ENCODE measurements at places on chromosomes 7 and 10.

- DNase-seq = peak; percentile 18
These were observed 101.6 kb downstream of the NPSR1 start for GRCh38 chr7:34759477-34760125.

- no peak for DNase-seq
These were observed 16.1 kb upstream of the PALD1 start for GRCh38 chr10:70462349-70462984.

DNA sequence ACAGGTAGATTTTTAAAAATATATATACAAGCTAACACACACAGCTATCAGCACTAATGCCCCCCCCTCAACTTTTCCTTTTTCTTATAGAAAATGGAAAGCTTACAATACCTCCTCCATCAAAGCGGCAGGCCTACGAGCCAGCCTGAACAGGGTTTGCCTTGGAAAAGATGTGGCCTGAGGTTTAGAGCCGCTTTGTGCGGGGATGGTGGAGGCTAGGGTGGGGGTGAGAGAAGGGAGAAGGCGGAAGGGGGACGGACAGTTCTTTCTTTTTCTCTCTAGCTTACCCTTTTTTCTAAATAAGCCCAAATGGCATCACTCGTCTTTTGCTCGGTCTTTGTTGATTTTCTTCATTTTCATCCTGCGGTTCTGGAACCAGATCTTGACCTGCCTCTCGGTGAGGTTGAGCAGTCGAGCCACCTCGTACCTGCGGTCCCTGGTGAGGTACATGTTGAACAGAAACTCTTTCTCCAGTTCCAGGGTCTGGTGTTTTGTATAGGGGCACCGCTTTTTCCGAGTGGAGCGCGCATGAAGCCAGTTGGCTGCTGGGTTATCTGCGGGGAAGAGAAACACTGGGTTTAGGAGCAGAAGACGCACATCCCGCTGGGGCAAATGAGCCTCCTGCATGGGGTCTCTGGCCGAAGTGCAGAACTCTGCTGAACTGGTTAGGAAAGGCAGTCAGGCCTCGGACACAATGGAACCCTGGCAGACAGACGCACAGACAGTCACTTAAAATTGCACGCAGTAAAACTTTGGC is 1.9 kb downstream of the HOXA9 start:
- no peak for DNase-seq

DNA sequence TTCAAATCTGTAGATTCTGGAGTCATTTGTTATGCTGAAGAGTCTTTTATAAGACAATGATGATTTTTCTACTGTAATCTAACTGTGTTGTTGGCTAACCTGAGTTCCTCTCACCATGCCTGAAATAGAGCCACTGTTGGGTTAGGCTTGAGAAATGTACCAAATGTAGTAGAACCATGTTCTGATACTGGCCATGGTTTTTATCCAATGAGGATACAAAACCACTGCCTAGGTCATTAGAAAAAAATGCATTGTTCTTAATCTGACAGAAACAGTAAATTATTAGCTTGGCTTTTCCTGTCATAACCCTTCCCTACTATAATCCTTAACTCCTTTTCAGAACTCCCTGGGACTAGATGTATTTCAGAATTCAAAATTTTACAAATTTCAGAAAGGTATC is 86.6 kb downstream of the RAPGEF5 start:
- DNase-seq = no peak

DNA sequence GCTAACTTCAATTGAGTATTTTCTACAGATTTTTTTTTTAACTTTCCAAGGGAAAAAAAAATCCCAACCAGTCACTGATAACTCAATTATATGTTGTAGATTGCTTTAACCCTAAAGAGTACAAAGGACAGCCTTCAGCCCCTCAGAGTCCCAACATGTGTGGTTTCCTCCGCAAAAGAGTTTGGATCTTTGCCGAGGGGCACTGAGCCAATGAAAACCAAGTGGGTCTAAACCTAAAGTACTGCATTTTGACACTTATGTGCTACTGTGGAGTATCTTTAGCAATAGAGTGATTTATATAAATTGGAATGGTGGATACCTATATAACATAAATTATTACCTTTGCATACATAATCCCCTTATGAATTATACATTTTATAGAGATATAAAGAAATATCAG is 91.5 kb downstream of the SEMA3D start:
- no peak for DNase-seq

DNA sequence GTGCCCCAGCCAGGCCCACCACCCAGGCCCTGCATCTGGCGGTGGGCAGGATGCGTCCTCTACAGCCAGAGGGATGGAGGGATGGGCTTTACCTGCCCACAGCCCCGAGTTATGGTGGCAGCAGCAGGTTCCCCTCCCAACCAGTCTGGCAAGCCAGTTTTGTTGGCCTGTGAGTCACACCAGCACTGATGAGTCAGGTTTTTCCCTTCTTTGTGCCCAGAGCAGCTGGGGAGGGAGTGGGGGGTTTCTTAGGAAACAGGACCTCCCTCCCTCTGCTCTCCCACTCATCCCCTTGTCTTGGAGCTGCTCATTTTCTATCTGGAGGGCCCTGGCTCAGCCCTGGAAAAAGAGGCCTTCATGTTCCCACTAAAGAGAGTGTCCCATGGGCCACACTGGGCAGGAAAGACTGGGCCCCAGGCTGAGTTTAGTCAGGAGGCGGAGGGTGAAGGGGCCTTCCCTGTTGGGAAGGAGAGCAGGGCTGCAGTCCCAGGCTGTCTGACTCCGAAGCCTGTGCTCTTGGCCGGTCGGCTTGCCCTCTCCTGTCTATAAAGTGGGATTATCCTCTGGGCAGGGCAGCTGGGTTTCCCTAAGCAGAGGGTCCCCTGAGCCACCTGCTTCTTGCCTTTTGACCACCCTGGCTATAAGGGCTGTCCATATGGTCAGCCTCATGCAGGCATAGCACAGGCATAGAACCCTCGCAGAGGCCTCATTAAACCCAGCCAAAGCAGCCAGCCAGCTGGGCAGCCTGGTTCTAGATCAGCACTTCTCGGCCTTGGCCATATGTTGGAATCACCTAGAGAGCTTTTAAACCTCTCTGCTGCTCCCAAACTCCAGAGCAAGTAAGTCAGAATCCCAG is 30.2 kb upstream of the ANKRD2 start:
- peak; percentile 88 for DNase-seq

- DNase-seq = no peak
These were observed 12.7 kb upstream of the DNMBP start for GRCh38 chr10:100022403-100022802.

- DNase-seq = no peak
These were observed 281.2 kb downstream of the SKAP2 start for GRCh38 chr7:26583094-26583648.

DNA sequence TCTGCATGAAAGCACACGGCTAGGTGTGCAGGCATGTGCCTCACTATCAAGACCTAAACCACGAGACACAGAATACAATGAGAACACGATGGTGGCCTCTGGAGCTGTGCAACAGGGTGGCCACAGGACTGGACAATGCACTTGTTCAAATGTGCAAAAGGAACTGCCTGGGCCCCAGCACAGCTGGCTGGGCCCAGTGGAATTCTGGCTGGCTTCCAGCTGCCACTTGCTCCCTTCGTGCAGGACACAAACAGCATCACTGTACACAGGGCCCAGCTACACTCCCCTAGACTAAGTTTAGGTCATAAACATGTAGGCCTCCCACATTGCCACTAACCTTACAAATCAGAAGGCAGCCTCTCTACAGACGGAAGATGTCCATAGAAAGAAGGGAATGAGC is 23.4 kb downstream of the DOCK4 start:
- no peak for DNase-seq

- DNase-seq = no peak
These were observed 30.7 kb downstream of the ERCC6 start for GRCh38 chr10:49508249-49508648.

DNA sequence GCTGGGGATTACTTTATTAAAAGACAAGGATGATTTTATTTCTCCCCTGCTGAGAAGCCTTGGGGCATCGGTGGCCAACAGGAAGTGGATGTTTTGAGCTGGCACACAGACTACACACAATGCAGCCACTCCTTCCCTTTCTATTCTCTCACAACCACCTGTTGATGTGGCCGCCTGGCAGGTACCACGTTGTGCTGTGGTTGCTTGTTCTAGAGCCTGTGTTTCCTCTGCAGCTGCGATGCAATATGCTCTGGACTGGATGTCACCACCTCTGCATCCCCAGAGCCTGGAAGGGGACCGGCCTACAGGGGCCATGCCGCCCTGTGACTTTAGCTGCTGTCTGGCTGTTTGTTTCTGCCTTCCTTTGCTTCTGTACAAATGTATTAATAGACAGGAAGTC is 195.7 kb upstream of the CELF2 start:
- DNase-seq = no peak

GRCh38 chr7:135370656-135371055 is 137.0 kb downstream of the STRA8 start:
- no peak for DNase-seq

DNA sequence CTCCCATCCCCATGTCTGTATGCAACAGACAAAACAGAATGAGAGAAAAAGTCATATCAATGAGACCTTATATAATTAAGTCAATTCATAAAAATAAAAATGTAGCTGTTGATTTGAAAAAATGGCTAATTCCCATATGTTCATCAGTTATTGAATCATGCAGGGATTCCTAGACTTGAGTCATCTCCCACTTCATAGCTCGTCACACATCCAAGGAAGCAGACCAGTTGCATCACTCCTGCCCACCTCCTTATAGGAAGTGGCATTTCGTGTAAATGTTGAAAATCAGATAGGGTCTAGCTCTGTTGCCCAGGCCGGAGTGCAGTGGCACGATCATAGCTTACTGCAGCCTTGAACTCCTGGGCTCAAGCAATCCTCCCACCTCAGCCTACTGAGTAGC is 56.1 kb upstream of the SH2B2 start:
- DNase-seq = peak; percentile 53

DNA sequence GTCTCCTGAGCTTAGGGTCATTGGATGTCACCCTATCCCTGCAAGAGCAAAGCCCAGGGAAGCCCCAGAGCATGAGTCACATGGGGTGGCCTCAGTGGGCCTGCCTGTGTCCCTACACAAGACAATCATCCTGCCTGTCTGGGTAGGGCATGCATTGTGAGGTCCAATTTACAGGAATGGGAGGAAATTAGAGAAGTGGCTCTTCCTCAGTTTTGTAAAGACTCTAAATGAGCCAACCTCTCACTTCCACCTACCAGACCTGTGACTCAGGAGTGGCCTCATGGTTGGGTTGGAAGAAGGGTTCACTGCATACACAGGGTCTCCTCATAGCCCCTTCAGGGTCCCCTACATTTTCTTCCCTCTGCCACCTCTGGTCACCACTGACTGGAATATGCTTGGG is 43.6 kb upstream of the SMNDC1 start:
- no peak for DNase-seq

DNA sequence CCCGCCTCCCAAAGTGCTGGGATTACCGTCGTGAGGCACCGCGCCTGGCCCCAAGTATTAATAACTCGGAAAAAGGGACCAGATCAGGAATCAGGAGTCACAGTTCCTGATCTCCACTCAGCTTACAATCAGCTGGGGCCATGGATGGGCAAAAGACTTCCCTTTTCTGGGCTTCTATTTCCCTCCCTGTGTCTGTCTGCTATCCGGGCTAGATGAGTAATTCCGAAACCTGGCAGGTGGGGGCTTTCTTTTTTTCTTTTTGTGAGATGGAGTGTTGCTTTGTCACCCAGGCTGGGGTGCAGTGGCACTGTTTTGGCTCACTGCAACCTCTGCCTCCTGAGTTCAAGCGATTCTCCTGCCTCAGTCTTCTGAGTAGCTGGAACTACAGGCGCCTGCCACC is 11.6 kb downstream of the RPS24 start:
- no peak for DNase-seq

GRCh38 chr10:62788861-62789467 is 15.6 kb upstream of the ADO start:
- DNase-seq = no peak

GRCh38 chr10:17038627-17039026 is 91.0 kb downstream of the CUBN start:
- no peak for DNase-seq

DNA sequence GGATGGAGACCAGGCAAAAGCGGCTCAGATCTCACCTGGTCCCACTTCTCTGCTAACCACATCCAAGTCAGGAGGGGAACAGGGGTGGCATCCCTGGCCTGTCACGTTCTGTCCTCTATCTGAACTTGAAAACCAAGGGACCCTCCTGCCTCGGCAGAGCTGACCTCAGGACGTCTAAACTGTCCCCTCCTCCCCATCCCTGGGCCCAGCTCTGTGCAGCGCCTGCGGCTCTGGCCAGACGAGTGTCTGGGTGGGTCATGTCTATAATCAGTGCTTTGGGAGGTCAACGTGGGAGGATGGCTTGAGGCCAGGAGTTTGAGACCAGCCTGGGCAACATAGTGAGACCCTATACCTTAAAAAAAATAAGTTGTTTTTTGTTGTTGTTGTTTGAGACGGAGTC is 70.0 kb upstream of the ZNF479 start:
- DNase-seq = no peak

DNA sequence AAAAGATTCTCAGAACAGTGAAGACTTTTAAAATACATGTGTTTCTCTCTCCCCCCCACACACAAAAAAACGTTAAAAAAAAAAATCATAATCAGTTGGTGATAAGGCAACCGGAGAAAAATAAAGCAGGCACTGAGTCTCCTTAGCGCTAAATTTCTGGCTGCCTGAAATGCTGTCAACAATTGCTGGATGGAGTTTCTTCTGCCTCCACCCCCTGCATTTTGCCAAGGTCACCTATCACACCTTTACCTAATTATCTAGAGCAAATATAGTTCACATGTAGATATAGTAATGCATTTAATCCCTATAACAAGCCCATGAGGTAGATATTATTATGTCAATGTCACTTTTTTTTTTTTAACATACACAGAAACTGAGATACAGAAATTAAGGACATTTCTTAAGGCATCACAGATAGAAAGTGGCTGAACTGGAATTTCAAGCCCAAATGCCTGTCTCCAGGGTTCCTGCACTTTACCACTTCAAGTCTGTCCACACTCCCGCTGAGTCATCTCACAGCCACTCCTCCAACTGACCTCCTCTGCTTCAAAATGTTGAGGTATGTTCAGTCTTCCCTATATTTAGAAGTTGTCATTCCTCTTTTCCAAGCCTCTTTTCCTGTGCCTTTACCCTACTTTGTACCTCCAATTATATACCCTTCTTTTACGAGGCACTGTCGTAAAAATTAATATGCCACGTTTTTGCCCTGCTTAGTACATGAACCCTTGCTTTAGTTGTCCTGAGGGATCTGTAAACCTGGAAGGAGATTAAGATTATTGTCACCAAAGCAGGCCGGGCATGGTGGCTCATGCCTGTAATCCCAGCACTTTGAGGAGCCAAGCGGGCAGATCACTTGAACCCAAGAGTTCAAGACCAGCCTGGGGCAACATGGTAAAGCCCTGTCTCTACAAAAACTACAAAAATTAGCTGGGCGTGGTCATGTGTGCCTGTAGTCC is 72.8 kb upstream of the MPP7 start:
- no peak for DNase-seq

GRCh38 chr10:48573045-48573444 is 31.8 kb downstream of the ARHGAP22 start:
- DNase-seq = no peak

DNA sequence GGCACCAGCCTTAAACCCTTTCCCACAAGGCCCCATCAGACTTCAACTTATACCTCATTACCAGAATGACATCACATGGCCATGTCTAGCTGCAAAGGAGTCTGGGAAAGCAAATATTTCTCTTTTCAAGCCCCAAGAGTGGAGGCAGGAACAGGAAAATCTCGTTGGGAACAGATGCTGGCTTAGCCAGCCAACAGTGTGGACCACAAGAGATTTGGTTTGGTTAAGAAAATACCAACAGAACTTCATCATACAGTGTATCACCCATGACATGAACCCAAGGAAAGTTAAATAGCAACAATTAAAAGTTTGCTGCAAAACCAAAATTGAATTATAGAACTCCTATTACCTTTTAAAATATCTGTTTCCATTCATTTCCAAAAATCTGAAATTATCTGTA is 2.2 kb upstream of the MET start:
- DNase-seq = no peak

GRCh38 chr10:7202793-7203355 is 208.0 kb downstream of the SFMBT2 start:
- no peak for DNase-seq

Data from HS-5 (cell line).